CD8-positive, alpha-beta memory T cell (primary cell): ENCODE measurements at places on chromosomes 1 and 21. TPM values are rescaled to one million over a fixed set of nuclear protein-coding genes. Genes with fewer than 3 reads are reported as not detected.

Gene ASTN1
- not detected for total RNA-seq

Gene NFASC
- 0.16 TPM for total RNA-seq

Gene PPIAL4G
- total RNA-seq, result 0.44 TPM

Gene OPTC
- total RNA-seq, result not detected

Gene FCRL6
- total RNA-seq, result 1.5 TPM

Gene PDE4B
- total RNA-seq, result 34.5 TPM

Gene CCDC17
- total RNA-seq, result 1.4 TPM

Gene NBPF3
- 5.5 TPM for total RNA-seq

Gene LRRC38
- total RNA-seq, result not detected

Gene CTSS
- total RNA-seq, result 31.2 TPM

Gene AZIN2
- total RNA-seq, result 2.1 TPM

Gene TRABD2B
- total RNA-seq, result not detected

Gene LCE3E
- total RNA-seq, result not detected

Gene CNR2
- 0.18 TPM for total RNA-seq

Gene HNRNPCL2
- total RNA-seq, result not detected

Gene PTPN7
- 446 TPM for total RNA-seq

Gene KCNC4
- 6.4 TPM for total RNA-seq

Gene CLCA4
- total RNA-seq, result not detected

Gene FCGR2B
- 0.33 TPM for total RNA-seq

Gene CFHR2
- total RNA-seq, result not detected

Gene PYHIN1
- total RNA-seq, result 24.2 TPM

Gene USH2A
- not detected for total RNA-seq

Gene ETS2
- 37.9 TPM for total RNA-seq

Gene S100A7
- total RNA-seq, result not detected

Gene TAL1
- total RNA-seq, result not detected

Gene HUNK
- total RNA-seq, result 0.20 TPM

Gene FAM78B
- 0.22 TPM for total RNA-seq

Gene ATP6V1G3
- not detected for total RNA-seq

Gene CELA2A
- total RNA-seq, result not detected

Gene GJA4
- not detected for total RNA-seq

Gene ITLN2
- not detected for total RNA-seq

Gene LCE6A
- not detected for total RNA-seq

Gene GUCA2B
- total RNA-seq, result not detected

Gene DPYD
- 10.3 TPM for total RNA-seq

Gene IFNAR1
- 31.6 TPM for total RNA-seq

Gene ZNF669
- total RNA-seq, result 9.4 TPM

Gene LYPD8
- not detected for total RNA-seq

Gene SLC44A5
- total RNA-seq, result 0.24 TPM

Gene HSD3B1
- not detected for total RNA-seq

Gene TTC39A
- not detected for total RNA-seq

Gene SLFNL1
- total RNA-seq, result 0.09 TPM

Gene MPL
- not detected for total RNA-seq

Gene GNG12
- total RNA-seq, result 0.77 TPM

Gene RGS7
- not detected for total RNA-seq

Gene PRAMEF14
- not detected for total RNA-seq

Gene GNAT2
- total RNA-seq, result 0.53 TPM
